H9 (cell line): ENCODE measurements at places on chromosomes 4 and X.

GRCh38 chr4:38209654-38210053, 249.5 kb downstream of the PTTG2 start:
- DNase-seq = no peak

GRCh38 chr4:84647312-84647884, 64.5 kb downstream of the CDS1 start:
- peak; percentile 60 for DNase-seq

GRCh38 chrX:13101441-13102139, 57.2 kb upstream of the FAM9C start:
- DNase-seq = no peak

DNA sequence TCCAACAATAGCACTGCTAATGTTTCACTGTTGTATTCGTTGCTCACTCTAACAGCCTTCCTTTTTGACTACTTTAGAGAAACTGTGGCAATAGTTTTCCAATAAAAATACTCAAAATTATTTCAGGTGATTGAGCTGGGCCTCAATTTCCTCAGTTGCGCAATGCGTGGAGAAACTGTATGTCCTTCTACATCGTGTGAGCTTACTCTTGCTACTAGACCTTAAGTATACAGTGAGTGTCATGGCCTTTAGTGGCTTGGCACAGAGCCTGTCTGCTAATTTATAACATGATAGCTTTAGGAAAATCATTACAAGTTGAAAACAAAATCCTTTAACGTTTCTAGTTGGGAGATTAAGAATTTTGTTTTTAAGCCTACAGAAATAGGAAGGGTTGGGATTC, 114.5 kb downstream of the COL4A6 start:
- no peak for DNase-seq

DNA sequence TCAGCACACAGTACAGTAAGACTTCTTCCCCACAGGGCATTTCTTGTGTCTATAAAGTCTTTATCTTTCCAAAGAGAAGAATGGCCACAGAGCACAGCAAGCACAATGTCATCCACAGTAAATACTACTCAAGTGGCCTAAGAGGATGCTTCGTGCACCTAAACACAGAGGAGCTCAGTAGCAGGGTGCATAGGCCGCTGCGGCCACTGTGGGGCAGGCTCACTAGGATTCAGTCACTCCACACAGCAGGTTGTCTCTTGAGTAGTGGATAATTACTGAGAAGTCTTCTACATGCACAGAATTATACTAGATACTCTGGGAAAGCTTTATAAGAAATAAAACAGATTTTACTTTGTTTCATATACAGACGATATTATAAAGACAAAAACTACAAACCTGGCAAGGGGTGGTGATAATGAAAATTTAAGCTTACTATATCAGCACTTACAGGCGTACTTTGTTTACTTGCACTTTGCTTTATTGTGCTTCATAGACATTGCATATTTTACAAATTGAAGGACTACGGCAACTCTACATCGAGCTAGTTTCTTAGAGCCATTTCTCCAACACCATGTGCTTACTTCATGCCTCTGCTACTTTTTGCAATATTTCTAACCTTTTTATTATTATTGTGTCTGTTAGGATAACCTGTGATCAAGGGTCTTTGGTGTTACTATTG, 78.5 kb downstream of the PRDM5 start:
- DNase-seq = peak; percentile 58

DNA sequence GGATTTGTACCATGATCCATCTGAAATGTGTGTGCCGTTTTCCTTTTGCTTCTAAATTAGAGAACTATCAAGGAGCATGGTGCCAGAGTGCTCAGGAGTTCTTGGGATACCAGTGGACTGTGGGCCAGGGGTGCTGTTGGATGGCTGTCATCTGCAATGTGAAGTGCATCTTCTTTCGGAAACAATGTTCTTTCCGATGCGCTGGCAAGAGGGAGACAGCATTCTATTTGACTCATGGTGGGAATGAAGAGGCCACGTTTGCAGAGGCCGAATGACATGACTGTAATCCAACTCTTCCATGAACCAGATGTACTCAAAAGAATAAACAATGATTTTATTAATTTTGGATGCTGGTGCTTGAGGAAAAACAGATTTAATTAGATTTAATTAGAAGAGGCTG, 45.5 kb downstream of the SORCS2 start:
- DNase-seq = no peak

DNA sequence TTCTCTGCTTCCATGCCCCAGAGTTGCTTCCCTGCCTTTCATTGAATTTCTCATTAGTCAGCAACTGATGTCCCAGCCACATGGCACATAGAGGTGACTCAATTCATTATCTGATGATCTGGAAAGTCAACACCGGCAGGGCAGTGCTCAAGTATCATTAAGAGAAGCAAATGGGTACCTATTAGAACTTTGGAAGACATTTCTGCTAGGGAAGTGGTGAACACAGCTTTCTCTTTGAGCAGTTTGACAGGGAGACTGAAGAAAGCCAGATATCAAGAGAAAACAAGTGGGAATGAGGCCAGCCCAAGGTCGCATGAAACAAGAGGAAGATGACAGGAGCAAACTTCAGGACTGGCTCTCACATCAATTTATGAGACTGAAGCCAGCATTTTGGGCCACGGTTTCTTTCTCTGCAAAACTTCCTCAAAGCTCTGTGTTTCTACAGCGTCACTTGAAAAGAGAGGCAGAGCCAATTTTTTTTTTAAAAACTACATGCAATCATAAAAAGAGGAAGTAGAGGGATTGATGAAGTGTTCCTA, 108.3 kb upstream of the RPS6KA3 start:
- no peak for DNase-seq

DNA sequence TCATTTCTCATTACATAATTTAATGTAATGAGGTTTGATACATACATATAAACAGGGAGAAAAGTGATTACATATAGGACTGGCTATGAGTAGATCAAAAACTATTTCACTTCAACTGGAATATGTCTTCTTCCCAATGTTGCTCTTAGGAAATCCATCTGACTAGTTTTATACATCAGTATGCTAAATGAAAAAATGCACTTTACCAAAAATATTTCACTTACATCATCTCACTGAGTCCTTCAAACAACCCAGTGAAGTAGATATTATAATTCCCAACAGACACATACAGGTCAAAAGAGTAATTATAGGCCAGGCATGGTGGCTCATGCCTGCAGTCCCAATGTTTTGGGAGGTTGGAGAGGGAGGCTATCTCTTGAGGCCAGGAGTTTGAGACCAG, 215.9 kb downstream of the MID1 start:
- no peak for DNase-seq

DNA sequence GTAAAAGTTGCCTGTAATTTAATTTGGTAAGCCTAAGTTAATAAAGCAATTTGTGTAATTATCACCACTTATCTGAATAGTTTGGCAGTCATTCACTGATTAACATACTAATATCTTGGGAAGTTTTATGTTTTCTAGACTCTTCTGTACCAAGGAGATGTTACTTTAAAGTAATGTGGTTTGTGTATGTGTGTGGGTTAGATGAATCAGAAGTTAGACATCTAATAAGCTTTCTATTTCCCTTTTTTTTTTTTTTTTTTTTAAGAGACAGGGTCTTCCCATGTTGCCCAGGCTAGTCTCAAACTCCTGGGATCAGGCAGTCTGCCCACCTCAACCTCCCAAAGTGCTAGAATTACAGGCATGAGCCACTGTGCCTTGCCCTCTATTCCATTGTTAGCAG, 5.3 kb downstream of the SLAIN2 start:
- no peak for DNase-seq

DNA sequence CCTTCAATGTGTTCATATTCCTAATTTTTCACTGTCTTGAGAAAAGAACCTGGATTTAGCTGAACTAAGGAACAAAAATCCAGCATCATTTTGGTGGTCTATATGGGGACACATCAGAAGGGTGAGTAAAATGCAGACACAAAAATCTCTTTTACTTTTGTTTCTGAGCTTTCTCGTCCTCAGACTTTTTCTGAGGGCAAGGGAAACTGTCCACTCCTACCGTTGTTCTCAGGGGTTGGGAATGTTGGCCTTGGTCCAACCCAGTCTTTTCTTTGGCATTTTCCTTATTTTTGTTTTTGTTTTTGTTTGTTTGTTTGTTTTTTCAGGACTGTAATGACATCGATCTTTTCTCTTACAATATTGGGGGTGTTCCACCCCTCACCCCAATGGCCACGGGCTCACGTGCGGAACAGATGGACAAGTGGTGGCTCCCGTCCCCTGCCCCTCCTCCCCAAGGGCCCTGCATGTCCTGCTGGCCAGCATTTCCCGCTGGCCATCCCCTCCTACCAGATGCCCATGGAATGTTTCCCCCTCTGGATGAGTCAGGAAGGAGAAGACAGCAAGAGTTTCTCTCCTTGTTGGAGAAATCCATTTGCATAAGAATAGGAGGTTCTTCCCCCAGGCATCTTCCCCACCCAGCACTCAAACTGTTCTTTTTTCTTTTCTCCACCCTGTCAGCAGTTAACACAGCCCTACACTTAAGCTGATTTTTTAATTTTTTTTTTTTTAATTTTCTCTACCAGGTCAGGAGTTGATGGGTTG, 305.4 kb upstream of the NDST4 start:
- DNase-seq = peak; percentile 35

DNA sequence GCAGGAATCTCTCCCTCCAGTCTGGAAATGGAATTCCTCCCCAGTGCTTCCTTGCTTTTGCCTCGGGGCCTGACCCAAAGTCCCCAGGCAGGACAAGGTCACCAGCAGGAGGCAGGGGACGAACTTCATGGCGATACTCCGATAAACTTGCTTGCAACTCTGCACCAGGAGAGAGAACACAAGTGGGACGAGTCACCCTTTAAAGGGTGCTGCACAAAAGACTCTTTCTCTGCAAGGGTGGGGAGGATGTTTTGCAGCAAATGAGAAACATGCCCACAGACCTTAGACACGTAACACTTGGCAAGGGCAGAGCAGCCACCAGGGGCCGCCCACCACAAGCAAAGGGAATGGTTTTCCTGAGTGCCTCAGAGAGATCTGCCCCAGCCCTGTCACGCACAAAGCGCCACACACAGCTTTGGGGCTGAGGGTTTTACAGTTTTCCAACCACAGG, at the start of gene FGFBP2:
Gene FGFBP2, minus strand, starts transcription at position 175 of the 451 bp plus-strand sequence. Its CDS starts 46 bp downstream, at position 129.
- peak; percentile 79 for DNase-seq

DNA sequence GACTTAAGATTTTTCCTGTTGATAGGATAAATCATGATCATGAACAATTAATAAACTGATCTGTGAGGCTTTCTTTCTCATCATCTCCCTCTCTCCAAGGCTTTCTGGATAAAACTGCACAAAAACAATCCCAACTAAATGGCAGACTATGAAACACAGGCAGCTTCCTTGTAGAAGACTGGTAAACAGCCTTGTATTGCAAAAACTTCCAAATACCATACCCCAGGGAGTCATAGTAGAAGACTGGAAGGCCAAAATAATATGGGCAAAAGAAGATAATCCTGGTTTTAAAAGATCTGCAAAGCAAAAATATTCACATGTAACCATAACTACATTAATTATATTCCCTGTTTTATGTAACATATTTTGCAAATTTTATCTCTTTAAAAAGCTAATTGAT, 113.0 kb downstream of the ANAPC10 start:
- DNase-seq = no peak

- no peak for DNase-seq
Observed at GRCh38 chrX:16978193-16978984, 31.9 kb downstream of the REPS2 start.

GRCh38 chrX:11484290-11484689, 181.4 kb downstream of the ARHGAP6 start:
- no peak for DNase-seq

GRCh38 chr4:36317721-36318120, 36.3 kb downstream of the DTHD1 start:
- DNase-seq = no peak

- no peak for DNase-seq
Observed at GRCh38 chrX:9456250-9457074, 8.4 kb upstream of the TBL1X start.

GRCh38 chrX:2708592-2709188, 17.6 kb downstream of the CD99 start:
- DNase-seq = no peak

- peak; percentile 97 for DNase-seq
Observed at GRCh38 chrX:115968436-115969252, 201.9 kb upstream of the AGTR2 start.

DNA sequence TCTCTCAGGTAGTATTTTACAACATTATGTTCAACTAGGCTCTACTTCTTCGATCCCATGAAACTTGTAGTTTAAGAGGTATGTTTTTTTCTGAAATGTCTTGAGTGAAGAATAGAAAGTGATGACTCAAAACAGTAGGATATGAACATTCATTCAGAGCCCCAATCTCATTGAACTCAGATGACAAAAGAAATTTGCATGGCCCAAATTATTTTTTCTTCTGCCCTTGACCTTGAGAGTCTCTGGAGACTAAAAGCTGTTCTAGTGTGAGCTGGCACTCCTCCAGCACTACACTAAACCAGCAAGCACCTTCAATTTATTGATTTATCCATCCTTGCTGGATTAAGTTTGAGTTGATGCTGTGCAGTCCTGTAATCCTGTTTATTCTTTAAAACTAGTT, 4.0 kb downstream of the DCLK2 start:
- DNase-seq = no peak

DNA sequence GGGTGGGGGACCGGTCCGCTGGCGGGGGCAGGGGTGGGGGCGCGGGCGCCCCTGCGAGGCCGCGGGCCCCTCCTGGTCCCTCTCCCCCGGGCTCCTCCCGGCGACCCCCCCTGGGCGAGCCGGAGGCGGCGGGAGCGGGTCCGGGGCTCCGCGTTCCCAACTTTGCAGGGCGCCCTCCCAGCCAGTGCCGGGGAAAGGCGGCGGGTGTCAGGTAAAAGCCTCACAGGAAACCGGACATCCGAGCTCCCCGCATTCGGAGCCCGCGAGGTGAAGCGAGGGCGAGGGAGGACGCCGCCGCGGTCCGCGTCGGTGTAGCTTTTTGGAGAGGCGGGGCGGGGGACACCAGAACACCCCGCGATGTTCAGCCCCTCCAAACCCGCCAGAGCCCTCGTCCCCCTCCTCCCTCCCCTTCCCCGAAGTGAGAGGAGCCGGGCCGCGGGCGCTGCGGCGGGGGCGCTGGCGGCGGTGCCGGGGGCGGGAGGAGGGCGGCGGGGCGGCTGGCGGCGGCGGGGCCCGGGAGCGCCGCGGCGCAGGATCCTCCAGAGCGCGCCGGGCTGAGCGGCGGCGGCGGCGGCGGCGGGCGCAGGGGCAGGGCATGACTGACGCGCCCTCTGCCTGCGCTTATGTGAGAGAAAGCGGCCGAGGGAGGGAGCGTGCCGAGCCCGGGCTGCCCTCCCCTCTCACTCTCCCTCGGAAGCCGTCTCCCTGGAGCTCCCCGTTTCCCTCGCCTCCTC, at the start of gene VEGFC:
Gene VEGFC, minus strand, starts transcription at position 597 of the 734 bp plus-strand sequence. CDS start 611 bp downstream, outside the sequence.
- peak; percentile 66 for DNase-seq

- no peak for DNase-seq
Observed at GRCh38 chr4:149370002-149370401, 445.6 kb downstream of the IQCM start.

DNA sequence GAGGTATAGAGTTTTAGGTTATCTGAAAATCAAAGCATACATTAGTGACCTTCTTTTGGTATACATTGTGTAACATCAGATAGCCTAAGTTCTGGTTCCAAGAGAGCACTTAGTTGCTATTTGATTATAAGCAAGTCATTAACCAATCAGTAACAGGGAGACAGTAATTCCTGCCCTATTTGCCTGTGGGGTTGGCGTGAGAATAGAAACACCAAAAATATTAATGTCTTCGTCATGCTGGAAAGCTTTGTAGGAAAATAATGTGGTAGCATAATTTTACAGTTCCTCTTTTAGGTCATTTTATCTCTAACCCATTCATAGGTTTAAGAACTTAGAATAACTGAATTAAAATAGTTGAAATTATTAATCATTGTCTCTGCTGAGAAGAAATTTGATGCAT, 37.8 kb downstream of the NPNT start:
- DNase-seq = no peak
